Progenitor cell of endocrine pancreas (in vitro differentiated cells): ENCODE measurements at places on chromosomes 11 and 22. TPM values are rescaled to one million over a fixed set of nuclear protein-coding genes. Genes with fewer than 3 reads are reported as not detected.

DNA sequence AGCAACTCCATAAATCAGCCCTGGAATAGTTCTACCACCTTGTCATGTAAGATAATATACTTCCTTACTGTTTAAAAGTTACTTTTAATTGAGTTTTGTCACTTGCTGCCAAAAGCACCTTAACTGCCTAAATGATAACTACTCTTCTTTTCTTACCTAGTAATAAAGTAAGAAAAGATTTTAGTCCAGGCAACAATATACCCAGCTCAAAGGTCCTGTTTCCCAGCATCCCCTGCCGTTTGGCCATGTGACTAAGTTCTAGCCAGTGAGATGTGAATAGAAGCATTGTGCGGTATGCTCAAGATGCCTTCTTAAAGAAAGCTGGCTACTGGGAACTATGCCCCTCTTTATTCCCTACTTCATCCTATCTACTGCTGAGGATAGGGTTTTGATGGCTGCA is 39.4 kb upstream of the CCDC34 start:
- DNase-seq, result no peak

- DNase-seq, result no peak
Measured at GRCh38 chr11:62242021-62242420, at the start of gene SCGB1D2. Gene SCGB1D2, plus strand, starts transcription at chr11:62242239. Its CDS starts 69 bp downstream, at chr11:62242308.

DNA sequence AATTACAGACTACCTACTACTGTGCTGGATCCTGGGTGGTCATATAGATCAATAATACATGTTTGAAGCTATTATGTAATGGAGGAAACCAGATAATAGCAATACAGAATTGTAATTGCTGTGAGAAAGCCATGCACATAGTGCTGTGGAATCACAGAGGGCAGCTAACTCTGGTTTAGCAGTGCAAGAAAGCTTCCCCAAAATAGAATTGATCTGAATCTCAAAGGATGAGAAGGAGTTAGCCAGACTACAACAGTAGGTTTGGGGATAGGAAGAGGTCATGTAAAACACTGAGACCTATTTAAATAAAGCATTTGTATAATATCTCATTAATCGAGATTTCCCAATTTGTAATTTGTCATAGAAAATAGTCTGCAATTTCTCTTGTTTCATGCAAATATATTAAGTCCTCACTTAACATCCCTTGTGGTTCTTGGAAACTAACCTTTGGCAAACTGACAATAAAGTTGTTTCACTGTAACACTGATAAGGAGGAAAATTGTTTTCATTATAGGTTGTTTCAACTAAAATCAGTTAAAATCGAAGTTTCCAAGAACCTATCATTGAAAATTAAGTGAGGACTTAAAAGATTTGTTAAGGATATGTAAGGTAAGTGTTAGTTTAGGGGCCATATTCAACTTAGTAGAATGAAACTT is 7.6 kb downstream of the C11orf58 start:
- DNase-seq, result no peak

Gene ANGPTL5
- total RNA-seq, result not detected in 2 replicates

Gene NPTXR
- 4.7 TPM in 2 replicates for total RNA-seq

GRCh38 chr11:123562158-123562557 is 92.3 kb downstream of the SCN3B start:
- DNase-seq, result no peak

Gene ART5
- 1.8 and 3.8 TPM in 2 replicates for total RNA-seq

- peak; percentile 64 for DNase-seq
Measured at GRCh38 chr11:6251120-6251733, 8.4 kb upstream of the CCKBR start.

Gene TUB
- 14.9 and 16.3 TPM in 2 replicates for total RNA-seq

- no peak for DNase-seq
Measured at GRCh38 chr11:15621565-15621964, 506.8 kb downstream of the INSC start.

DNA sequence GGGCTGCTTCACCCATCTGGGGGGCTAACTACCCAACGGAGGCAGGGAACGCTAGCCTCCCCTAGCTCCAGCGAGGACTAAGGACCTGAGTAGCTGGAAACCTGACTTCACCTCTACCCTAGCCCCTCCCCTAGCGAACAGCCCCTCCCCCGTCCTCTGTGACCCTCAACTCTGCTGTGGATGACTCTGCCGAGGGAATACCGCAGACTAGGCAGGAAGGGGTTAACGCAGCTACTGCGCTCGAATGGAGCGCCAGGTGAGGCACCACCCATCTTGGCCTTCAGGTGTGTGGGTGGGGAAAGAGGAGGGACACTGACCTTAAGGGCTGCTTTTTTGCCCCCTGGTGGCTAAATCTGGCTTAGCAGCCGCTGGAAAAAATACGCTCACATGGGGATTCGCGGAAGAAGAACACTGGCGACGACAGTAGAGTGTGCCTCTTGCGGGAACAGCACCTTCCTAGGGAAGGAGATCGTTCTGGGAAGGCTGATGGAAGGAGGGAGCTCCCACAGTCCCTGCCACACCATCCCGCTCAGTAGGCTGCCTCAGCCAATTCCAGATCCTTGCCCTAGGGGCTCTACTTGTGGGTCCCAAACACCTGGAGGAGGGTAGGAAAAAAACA is 4.5 kb upstream of the BCL9L start:
- peak; percentile 92 for DNase-seq

DNA sequence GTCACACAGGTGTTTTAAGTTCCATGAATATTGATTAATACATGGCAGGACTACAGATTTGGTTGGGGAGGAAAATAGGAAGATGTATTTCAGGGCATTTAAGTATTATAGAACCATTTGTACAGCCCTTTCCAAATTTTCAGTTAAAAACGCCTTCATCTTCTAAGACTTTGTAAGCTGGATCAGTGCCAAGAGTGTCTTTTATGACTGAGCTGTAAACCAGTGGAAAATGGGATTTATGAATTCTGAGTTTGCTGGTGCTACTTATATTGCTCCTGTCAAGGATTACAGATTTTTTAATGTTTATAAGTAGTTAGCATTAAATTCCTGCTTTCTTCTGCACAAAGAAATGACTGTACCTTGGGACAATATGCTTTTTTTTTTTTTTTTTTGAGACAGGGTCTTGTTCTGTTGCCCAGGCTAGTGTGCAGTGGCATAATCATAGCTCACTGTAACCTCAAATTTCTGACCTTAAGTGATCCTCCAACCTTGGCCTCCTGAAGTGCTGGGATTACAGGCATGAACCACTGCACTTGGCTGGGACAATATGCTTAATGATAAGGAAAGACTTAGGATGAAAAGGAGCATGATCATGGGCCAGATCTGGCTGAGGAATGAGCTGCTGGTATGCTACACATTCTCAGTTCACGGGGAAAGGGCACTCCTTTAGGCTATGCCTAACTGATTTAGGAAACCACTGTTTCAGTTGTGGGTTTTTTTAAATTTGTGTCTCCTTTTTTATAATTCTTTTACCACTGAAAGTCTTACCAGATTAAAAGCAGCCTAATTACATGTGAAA is 113.6 kb upstream of the MTNR1B start:
- no peak for DNase-seq

- DNase-seq, result no peak
Measured at GRCh38 chr11:111077530-111078322, 167.8 kb upstream of the POU2AF2 start.

DNA sequence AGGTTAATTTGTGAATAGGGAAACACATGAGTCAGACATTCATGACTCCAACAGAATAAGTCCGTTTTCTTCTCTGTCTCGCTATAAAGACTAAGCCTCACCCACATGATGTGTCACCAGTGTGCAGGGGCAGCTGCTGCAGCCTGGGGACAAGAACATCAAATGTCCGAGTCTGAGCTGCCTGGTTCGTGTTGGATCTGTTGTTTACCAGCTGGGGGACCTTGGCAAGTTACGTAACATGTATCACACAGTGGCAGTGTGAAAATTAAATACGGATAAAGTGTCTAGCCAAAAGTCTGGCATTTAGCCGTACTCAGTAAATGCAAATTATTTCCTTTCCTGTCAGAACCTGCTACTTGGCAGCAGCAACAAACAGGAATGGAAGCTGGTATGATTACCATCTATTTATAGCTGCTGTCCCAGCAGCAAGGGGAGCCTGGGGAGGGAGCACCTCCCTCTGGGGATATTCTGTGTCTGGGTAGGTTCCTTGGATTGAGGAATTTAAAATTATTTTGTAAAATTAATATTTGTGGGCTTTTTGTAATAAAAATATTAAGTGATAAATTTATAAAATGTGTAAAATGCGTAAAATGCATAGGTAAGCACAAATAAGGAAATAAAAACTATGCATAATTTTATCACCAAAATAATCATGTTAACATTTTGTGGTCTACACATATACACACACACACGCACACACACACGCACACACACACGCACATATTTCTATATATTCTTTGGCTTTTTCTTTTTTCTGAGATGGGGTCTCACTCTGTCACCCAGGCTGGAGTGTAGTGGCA is 1.3 kb upstream of the CLDN25 start:
- DNase-seq, result no peak

DNA sequence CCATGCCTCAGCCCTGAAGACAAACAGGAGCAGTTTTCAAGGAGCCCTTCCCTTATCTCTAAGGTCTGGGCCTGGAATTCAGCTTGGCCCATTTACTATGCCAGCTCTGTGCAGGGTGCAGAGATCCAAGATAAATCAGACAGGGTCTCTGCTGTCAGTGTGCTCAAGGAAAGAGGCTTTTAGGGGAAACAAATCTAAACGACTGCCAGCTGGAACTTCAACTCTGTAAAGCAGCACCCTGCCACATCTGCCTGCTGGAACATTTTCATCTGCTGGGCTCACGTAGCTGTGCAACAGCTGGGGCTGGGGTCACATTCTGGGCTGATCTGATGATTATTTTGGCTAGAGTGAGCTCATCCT is 19.8 kb upstream of the EHF start:
- no peak for DNase-seq

Gene GAL
- 1.5 and 2.2 TPM in 2 replicates for total RNA-seq

DNA sequence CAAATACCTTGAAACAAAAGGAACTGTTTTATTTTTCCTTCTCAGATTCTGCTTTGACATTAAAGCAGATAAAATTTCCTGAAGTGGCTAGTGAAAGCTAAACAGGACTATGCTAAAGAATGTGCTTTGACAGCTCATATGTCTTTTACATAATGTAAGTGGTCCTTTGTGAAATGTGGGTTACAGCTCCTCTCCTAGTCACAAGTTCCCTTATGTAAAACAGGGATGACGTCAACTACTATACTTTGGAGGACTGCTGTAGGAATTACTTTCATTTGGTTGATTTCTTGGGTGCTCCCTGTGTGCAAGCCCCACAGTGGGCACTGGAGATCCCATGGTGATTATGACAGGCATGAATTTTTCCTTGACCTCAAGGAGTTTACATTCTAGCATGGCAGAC is 216.6 kb upstream of the NARS2 start:
- DNase-seq, result no peak

Gene CHADL
- 3.1 TPM in 2 replicates for total RNA-seq

- DNase-seq, result no peak
Measured at GRCh38 chr11:35033011-35033410, 106.0 kb upstream of the CD44 start.

DNA sequence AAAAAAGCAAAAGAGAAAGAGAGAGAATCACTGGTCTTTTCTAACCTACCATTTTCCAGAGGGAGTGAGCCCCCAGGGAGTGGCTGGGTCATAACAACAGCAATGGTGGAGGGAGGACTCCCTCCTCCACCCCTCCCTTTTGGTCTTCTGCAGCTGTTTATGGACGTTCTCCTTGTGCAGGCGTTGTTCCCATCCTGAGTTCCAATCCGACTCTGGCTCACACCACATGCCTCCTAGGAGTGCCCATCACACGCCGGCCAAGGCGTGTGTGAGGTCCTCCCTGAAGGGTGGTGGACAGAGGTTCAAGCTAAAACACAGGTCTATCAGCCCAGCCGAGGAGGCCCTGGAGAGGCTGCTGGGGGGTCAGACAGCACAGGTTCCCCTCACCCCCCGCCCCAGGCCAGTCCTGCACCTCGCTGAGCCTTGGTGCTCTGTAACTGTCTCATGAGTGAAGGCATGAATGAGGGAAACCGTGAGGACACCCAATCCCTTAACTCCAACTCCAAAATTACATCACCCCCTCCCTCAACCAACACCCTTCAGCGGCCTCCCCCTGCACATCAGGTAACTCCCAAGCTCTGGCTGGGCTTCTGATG is 29.4 kb downstream of the IFT27 start:
- no peak for DNase-seq

- DNase-seq, result no peak
Measured at GRCh38 chr11:128365044-128365443, 222.3 kb downstream of the ETS1 start.

DNA sequence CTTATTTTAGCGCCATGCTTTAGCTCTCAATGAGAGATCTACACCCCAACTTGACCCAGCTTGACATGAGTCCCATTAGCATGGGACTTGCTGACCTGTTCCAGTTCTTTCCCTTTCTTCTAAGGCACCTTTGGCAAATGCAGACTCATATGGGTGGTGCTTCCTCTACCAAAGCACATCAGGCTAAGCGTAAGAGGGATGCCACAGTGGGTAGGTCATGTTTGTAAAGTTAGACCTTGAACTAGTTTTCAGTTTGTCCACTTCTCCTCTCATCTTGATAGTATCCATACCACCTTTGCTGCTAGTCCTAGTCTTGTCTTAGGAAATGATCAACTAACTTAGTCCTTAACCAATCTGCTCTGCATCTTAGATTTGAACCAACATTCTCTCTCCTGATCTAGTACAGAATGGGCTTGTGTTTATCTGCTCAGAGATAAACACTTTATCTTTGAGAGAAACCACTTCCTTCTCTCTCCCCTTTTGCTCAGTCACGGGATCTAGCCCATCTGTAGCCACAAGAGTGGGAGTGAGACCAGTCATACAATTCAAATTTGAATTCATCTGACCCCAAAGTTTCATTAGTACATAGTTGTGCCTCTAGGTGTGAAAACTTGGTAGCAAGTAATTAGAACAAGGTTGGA is 72.1 kb upstream of the CD44 start:
- no peak for DNase-seq

DNA sequence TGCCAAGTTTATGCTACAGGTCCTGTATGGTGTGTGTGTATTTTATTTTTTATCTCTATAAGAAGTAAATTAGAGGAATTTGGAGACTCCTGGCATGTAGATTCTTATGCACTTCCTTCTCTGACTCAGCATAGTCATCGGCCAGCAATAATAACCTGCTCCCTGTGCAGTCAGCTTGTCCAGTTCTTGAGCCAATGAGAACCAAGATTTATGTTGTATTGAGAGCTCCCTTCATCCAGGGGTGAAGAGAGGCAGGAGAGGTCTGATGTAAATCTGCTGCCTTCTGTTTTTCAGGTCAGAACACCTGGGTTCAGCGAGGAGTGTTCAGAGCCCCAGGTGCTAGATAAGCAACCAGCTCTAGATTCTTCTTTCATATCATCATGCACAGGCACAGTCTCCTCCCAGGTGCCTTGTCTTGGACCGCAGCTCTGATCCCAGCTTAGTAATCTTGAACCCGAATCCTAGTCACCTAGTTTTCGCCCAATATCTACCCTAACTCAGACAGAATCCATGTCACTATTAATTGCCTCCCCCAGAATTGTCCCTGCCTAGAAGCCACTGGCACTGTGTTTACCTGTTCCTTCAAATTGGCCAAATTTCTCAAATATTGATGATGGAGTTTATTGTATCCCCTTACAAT is 328.2 kb upstream of the NCAM1 start:
- DNase-seq, result no peak

Gene CRYBB2
- 0.81 TPM in 1 of 2 replicates, not detected in the other for total RNA-seq

Gene RAG2
- not detected in 2 replicates for total RNA-seq
